Left colon (tissue), 2 donors: ENCODE measurements at places on chromosomes 6 and 20. TPM values are rescaled to one million over a fixed set of nuclear protein-coding genes. Genes with fewer than 3 reads are reported as not detected.

DNA sequence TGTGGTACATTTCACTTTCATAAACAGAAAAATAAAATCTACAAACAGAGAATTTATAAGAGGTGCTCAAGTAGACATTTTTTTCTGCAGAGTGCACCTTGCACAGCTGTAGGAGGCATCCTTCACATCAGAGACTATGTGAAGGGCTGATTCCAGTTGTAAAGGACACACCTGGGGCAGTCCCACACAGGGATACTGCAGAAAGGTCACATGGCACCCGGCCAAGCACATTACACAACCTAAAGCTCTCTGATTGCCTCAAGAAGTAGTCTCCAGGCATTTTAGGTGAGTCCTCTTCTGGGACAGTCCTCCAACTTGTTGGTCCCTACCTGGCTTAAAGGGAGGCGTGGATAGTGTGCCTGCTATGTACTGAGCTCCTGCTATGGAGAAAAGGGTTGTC is 502.9 kb upstream of the NOX3 start:
- peak; percentile 87 for DNase-seq

- DNase-seq, result no peak
Observed at GRCh38 chr6:7183707-7184106, 75.9 kb downstream of the RREB1 start.

DNA sequence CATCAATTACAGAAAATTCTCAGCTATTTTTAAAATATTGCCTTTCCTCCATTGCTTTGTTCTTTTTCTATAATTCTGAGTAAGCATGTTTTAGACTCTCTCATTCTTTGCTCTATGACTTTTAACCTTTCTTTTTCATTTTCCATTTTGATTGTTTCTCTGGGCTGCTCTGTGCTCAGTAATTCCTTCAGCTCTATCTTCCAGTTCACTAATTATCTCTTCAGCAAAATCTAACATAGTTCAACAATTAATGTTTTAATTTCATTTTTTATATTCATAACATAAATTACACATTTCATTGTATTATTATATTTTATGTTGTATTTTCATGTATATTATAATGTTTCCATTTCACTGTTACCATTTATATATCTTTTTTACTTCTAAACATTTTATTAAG is 198.8 kb upstream of the NOX3 start:
- no peak for DNase-seq

GRCh38 chr20:36447101-36447500 is 94.2 kb upstream of the MYL9 start:
- no peak for DNase-seq

DNA sequence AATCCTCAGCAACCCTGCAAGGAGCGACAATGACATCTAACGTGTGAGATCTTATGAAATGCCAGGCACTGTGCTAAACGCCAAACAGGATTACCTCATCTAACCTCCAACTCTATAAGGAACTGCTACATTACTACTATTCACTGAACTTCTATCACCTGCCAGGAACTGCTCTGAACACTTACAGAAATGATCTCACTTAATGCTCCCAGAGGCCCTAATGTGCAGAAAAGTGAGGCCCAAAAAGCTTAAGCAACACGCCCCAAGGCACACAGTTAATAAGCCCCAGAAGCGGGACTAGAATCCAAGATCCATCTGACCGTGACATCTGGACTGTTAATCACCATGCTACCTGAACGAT is 28.5 kb downstream of the TRAM2 start:
- DNase-seq, result no peak

GRCh38 chr6:51753635-51754034 is 333.8 kb downstream of the PKHD1 start:
- DNase-seq, result no peak

DNA sequence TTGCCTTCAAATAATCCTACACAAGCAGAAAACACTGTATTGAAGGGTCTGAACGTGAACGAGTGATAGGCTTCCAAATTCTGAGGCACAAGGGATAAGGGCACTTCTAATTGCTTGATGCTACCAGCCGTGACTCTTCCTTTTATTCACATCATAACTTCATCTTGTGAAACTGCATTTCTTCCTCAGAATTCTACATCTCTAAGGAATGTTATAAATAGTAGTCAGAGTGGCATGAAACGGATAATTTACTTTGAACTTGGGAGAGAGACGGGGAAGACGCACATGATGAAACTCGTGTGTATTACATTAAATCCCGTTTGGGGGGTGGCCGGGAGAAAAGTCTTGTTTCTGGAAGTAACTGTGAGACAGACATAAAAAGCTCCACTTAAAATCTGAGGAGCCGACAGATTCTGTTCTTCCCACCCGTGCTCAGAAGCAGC is 754 bp downstream of the HDDC2 start:
- no peak for DNase-seq

DNA sequence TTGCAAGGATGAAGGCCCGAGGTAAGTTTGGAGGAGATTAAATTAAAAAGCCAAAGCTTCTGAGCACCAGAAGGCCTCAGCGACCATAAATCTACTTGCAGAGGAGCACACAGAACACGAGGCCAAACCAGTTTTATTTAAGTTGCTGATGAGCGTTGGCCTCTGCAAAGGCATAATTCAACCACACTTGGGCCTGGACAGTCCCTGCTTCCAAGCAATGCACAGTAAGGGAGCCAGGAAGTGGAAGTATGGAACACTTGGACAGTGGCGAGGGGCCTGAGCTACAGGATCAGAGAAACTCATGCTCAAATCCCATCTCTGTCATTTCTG is 92.8 kb downstream of the PTPRT start:
- no peak for DNase-seq

GRCh38 chr6:153023977-153024708 is 21.6 kb upstream of the MTRF1L start:
- DNase-seq, result no peak

GRCh38 chr6:16496991-16497801 is 258.8 kb downstream of the GMPR start:
- no peak for DNase-seq

- DNase-seq, result no peak
Observed at GRCh38 chr6:89830170-89830809, 610 bp downstream of the CASP8AP2 start.

DNA sequence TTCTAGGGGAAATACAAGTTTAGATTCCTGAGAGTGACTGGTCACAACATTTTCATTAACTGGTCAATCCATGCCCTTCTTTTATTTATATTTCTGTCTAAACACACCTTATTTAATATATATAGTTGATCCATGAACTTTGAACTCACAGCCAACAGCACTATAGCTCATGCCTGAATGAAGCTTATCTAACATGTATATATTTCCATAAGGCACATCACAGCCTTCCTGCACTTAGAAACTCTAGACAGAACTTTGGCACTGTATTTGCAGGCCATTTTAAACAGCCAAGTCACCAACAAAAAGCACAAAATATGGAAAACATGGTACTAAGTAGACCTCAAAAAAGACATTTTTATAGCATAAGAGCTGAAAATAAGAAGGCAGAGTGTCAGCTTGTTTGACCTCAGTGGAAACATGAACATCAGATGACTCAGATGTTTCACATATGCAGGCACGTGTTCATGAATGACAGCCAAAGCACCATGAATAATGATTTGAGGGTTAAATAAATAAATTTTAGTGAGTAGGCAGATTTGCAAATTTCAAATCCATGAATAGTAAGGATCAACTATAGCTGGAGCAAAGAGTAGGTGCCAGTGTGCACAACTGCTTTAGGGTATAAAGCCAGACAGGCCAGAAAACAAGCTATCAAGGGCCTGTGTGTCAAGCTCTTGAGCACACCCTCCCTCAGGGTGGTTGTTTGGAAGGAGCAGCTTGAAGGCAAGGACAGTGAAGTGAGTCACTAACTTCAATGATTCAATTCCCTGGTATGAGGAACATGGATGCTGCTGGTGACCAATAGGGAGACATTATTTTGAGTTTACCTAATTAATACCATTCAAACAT is 88.9 kb upstream of the NT5E start:
- DNase-seq, result no peak

GRCh38 chr20:11403711-11404110 is 514.0 kb upstream of the BTBD3 start:
- DNase-seq, result no peak

GRCh38 chr20:44302026-44302669 is 8.9 kb downstream of the FITM2 start:
- peak; percentile 59 for DNase-seq

DNA sequence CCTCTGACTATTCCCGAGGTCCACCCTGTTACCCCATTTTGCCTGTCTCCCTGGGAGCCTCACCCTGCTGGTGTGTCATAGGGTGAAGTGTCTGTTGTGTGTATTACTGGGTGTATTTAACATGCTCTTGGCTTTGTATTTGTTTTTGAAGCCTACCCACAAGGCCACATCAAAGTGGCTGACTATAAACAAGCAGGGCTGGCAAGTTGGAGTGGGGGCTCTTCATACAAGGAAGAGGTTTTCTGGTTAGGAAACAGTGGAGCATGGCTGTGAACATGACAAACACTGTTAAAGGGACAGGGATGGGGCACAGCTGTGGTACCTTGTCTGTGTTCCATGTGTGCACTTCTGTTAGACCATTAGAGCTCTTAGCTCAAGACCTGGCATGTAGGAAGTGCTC is 26.3 kb downstream of the HECA start:
- DNase-seq, result no peak

DNA sequence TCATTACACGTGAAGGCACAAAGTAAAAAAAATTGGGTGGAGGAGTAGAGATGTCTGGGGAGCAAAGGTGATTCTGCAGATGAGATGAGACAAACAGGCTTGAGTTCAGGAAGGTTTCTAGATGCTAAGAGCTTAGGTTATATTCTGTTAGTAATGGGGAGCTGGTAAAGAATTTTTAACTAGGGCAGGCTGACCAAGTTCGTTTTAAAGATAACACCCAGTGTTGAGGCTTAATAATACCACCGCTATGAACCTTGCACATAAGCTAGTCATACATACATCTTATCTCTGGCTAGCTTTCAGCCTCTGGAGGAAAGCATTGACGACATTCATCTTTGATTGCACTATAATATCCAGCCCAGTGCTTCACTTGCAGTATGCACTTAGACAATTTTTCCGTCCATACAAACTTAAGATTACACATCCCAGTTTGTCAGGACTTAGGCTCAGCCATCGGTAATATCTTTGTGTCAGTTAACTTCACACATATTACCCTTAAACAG is 12.1 kb downstream of the NHSL1 start:
- DNase-seq, result no peak

DNA sequence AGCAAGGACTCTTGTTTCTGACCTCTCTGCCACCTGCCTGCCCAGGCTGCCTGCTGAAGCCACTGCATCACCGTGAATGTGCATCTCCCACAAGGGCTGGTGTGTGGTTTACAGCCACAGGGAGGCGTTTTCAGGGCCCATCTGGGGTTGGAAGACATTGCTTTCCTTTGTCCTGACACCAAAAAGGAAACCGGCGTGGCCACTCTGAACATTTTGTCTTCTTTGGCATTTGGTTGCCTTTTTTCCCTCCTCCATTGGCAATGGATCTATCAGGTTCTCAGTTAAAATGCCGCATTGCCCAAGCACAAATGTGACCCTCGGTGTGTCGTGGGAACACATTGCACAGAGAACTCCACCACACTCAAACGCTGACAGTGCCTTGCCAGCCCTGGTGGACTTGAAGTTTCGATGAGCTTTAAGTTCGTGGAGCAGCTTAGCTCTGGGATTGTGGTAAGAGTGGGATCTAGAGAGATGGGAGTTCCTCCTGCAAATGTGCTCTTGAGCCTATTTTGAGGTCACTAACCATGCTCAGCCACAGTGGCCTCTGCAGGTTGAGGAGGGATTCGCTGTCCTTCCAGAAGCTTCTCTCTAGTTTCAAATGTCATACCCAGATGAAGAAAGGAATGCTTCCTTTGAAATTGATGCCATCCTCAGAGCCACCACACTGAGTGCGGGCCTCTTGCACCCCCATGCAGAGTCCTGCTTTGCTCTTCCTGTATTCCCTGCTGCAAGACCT is 14.8 kb upstream of the PCK1 start:
- no peak for DNase-seq

GRCh38 chr6:154732538-154733182 is 556 bp upstream of the SCAF8 start:
- DNase-seq, result peak; percentile 34

Gene TCF21
- 2.3 TPM for total RNA-seq

Gene ZNFX1
- 29.8 TPM for total RNA-seq

Gene PPP1R14C
- 28.9 TPM for total RNA-seq

Gene SYNGAP1
- total RNA-seq, result 6.8 TPM

Gene ATP6V1G2
- total RNA-seq, result 0.92 TPM
